Activated CD8-positive, alpha-beta memory T cell treated with anti-CD3 and anti-CD28 coated beads for 1 hour (primary cell): ENCODE measurements at places on chromosomes 1 and 21.

DNA sequence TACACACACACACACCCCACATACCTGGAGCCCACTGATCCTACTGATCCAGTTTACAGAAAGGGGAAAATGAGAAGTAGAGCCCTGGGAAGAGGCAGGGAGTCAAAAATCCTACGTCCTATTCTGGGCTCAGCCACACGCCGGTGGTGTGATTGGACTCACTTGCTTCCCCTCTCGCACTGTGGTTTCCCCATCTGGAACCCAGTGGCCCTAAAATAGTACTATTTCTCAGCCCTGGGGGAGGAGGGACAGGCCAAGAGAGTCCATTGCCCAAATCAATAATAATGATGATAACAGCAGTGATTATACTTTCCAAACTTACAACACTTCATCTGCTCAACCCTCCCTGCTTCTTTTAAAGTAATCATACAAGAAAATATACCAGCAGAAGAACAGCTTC lies 2.9 kb upstream of the PIGR start:
- no peak for DNase-seq

DNA sequence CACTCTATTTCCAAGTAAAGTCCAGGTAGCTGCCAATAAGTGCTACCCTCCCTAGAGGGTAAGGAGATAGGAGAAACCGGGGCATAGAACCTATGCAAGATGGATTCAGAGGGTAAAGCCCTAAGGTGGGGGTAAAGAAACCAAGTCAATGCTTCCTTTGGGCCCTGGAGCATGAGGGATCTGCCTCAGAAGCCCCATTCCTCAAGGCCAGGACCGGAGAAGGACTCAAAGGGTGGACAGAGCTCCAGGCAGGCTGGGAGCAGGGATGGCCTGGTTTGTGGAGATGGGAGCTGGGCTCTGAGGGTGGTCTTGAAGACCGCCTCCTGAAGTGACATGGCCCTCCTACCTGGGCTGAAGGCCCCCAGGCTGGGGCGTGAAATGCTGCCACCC lies 3.9 kb downstream of the EPHA2 start:
- DNase-seq: no peak

GRCh38 chr21:38765056-38765455 lies 40.7 kb upstream of the ETS2 start:
- no peak for DNase-seq

DNA sequence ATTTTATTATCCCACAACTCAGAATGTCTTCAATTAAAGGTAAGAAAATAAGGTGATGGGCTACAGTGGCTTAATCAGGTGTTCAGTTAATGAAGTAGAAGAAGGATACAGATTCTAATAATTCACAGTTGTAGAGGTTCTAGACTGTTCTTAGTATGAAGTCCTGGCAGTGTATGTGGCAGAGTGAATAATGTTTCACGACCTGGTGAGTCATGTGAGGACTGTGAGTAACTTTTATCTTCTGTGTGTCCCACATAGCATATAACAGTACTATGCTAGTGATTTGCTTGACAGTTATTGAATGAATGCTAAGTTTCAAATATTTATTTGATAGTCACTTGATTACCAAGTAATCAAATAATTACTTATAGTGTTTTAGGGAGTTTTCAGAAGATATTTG lies 20.0 kb downstream of the SLC16A4 start:
- DNase-seq: no peak

DNA sequence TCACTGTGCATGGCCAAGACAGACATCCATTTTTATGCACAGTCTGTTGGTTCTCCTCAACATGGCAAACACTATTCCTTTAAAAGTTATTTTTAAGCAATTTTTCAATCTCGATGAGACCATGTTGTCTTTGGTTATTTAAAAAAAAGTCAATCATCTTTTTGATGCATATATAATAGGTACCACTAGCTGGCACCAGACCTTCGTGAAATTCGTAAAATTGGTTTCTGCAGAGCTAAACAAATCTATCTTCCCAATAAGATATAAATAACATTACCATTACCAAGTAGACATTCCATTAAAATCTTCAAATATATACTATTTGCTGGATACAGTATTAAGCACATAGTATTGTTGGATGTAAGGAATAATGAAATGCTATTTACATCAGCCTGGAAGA lies 220.0 kb upstream of the GREM2 start:
- no peak for DNase-seq

GRCh38 chr21:35226968-35227744 lies 178.1 kb upstream of the RUNX1 start:
- no peak for DNase-seq

GRCh38 chr1:99062192-99062591 lies 57.5 kb upstream of the PLPPR5 start:
- no peak for DNase-seq

DNA sequence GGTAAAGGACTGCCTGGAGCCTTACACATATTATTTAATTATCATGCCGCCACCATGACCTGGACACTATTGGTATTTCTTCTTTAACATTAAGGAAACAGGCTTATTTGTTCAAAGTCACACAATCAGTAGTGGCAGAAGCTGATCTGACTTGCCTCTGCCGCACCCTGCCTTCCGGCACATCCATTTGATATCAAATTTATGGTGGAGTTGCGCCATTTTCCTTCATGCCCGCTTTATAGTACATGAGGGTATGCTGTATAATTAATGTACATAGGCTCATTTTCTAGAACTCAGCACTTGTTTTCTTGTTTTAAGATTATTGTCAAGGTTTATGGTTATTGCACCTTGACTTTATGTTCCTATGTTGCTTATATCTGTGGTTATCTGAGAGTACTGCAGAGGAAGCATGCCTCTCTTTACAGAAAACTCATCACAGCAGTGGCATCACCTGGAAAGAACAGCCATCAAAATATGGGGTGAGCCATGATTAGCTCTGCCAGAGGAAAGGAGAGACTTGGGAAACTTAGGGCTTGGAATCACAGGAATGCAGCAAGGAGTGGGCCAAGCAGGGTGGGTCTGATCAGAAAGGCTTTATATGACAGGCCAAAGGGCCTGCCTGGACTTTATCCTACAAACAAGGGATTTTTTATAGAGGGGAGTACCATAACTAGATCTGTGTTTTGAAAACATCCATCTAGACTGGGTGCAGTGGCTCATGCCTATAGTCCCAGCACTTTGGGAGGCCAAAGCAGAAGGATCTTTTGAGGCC lies 72.2 kb upstream of the GJB5 start:
- no peak for DNase-seq
